ENCODE measurements at places on chromosomes 5 and 9.

DNA sequence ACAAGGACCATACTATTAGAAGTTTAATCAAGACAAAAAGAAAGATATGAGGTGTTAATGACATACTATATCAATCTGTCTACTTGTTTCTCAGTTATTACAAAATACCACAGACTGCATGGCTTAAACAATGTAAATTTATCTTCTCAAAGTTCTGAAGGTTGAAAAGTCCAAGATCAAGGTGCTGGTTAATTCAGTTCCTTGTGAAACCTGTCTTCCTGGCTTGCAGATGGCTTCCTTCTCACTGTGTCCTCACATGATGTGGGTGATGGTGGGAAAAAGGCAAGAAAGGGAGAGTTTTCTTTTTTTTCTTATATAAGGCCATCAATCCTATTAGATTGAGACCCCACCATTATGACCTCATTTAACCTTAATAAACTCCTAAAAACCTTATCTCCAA is 15.6 kb upstream of the SPINK14 start:
- no peak for DNase-seq

DNA sequence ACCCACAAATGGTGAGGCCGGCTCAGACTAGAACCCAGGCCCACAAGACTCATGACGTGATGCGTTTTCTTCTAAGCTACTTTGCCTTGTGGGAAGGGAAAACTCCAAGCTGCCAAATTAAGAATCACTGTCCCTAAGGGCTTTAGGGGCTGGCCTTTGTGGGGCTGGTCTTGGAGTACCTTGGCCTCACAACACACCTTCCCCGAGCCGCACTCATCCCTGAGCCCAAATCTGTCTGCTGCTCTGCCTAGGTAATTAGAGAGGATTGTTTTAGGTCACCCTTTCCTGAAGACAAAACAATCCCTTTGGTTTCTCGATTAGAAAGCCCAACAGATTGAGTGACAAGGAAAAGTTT is 137.3 kb downstream of the SEMA6A start:
- no peak for DNase-seq

- DNase-seq: no peak
Observed at GRCh38 chr5:126847826-126848251, 70.9 kb downstream of the LMNB1 start.

- DNase-seq: peak; percentile 26
Observed at GRCh38 chr9:19102181-19102630, 498 bp downstream of the HAUS6 start.

- DNase-seq: no peak
Observed at GRCh38 chr5:67552773-67553172, 356.2 kb upstream of the CD180 start.

GRCh38 chr5:10520706-10521105 is 43.2 kb upstream of the ANKRD33B start:
- DNase-seq: no peak

- no peak for DNase-seq
Observed at GRCh38 chr5:40198736-40199135, 481.0 kb upstream of the PTGER4 start.

GRCh38 chr5:179055841-179056240 is 4.3 kb upstream of the ZNF354C start:
- DNase-seq: no peak

DNA sequence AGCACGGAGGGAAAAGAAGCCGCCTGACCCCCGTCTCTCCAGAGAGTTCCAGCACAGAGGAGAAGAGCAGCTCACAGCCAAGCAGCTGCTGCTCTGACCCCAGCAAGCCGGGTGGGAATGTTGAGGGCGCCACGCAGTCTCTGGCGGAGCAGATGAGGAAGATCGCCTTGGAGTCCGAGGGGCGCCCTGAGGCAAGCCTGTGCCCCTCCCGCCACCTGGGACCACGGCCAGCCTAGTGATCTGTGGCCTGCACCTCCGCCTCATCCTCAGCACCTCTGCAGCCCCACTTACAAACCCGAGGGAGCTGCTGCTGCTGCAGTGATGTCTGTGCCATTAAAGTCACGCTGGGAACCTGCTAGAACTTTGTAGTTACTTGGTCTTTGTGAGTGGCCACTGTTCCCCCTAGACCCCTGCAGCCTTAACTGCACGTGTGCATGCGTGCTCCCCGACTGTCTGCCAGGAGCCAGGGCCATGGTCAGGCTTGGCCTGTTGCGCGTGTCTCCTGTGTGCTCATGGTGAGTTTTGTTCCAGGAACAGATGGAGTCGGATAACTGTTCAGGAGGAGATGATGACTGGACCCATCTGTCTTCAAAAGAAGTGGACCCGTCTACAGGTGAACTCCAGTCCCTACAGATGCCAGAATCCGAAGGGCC is 12.5 kb downstream of the SQSTM1 start:
- DNase-seq: no peak

All from activated CD8-positive, alpha-beta memory T cell treated with anti-CD3 and anti-CD28 coated beads, Interleukin-2, amount 50 U/mL, for 4 hours (primary cell).